ENCODE measurements at places on chromosomes 16 and 17.
A peak's percentile ranks its signal among the peaks of the same experiment; 100 is the strongest.

DNA sequence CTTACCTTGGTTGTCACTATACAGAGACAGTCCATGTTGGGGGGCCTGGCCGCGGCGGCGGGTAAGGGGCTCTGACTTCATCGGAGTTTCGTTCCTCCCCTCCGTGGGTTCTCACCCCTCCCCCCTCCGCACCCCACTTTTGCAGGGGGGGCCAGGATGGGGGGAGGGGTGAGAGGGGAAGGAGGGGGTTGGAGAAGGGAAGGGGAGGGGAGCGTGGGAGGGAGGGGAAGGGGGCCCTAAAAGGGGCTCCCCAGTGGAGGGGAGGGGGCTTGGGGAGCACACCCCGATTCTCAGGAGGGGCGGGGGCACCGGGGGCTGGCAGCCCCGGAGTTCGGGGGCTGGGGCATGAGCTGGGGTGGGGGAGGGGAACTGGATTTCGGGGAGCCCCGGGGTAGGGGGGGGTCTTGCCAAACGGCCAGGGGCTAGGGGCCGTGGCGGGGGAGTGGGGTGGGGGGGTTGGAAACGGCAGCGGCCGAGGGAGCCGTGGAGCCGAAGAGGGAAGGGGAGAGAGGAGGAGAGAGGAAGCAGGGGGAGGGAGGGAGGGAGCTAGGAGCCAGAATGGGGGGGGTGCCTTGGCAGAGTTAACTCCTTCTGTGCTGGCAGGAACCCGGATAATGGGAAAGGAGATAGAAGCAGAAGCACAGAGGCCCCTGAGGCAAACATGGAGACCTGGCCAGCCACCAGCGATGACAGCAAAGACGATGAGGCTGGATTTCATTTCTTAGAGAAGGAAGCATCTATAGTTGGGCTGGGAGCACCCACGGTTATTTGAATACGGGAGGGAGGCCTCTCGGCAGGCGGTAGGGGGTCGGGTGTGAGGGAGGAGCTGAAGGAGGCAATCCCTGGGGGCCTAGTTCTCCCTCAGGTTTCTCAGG, 2.3 kb downstream of the DLG4 start:
- peak; percentile 70 for DNase-seq

DNA sequence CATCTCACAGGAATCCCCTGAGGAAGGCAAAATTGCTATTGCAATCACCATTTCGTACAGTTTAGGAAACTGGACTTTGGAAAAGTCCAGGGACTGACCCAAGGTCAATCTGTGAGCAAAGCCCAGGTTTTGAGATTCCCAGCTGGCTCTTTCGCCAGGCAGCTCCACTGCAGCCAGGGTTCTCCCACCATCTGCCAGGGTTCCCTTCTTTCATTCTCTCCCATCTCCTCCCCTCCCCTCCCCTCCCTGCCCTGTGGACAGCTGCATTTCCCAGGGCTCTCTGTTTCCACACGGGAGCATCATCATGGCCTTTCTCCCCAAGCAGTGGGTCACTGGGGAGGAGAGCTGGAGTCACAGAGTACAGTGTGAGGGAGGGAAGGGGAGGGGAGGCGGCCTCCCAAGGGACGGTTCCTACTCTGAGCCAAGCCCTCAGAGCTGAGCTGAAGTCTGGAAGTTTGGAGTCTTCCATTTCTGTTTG, 11.9 kb upstream of the GSDMA start:
- peak; percentile 88 for DNase-seq

GRCh38 chr16:77077256-77077922, 113.6 kb upstream of the MON1B start:
- DNase-seq = no peak

DNA sequence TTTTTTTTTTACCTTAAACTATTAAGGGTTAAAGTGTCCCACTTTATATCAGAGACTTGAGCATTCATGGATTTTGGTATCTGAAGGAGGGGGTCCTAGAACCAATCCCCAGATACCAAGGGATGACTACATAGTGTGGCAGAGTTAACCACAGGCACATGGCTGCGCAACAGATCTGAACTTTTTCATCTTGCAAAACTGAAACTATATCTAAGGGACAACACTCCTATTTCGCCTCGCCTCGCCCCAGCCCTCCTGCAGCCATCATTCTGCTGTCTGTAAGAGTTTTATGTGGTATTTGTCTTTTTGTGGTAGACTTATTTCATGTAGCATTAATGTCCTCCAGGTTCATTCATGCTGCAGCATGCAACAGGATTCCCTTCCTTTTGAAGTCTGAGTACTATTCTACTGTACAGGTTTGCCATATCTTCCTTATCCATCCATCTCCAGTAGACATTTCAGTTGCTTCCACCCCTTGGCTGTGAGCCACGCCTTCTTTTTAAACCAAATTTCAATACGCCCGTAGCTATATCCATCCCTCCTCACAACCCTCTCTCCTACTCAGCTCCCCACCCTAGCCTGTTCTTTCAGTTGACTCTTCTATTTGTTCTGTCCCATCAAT, 53.2 kb downstream of the AMFR start:
- DNase-seq = no peak

GRCh38 chr16:89491238-89491869, 993 bp upstream of the ANKRD11 start:
- DNase-seq = no peak

GRCh38 chr16:84531671-84532111, 27.2 kb upstream of the MEAK7 start:
- DNase-seq = peak; percentile 4

GRCh38 chr17:81404558-81405165, 9.4 kb downstream of the BAHCC1 start:
- no peak for DNase-seq

- no peak for DNase-seq
Observed at GRCh38 chr16:55900616-55901393, 25.6 kb upstream of the CES5A start.

GRCh38 chr16:8943966-8944759, 19.5 kb downstream of the USP7 start:
- DNase-seq = peak; percentile 45

- peak; percentile 88 for DNase-seq
Observed at GRCh38 chr17:78341559-78342448, 18.1 kb downstream of the SOCS3 start.

DNA sequence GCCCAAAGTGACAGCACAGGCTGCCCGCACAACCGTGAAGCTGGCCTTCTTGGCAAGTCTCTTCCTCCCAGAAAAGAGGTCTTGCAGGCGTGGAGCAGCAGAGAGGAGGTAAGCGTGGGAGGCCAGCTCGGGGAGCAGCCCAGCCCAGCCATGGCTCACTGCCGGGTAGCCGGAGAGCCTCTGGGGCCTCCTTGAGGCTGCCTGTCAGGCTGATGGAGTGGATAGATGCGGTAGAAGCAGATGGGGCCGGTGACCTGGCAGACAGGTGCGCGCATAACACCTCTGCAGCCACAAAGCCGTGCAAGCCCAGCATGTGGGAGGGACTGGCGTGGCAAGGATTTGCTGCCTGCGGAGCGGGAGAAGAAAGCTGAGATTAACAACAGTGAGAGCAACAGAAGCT, 17.1 kb upstream of the DOK4 start:
- no peak for DNase-seq

GRCh38 chr17:31248986-31249834, 47.8 kb downstream of the OMG start:
- no peak for DNase-seq

- DNase-seq = no peak
Observed at GRCh38 chr16:20735490-20735889, 6.1 kb downstream of the THUMPD1 start.

DNA sequence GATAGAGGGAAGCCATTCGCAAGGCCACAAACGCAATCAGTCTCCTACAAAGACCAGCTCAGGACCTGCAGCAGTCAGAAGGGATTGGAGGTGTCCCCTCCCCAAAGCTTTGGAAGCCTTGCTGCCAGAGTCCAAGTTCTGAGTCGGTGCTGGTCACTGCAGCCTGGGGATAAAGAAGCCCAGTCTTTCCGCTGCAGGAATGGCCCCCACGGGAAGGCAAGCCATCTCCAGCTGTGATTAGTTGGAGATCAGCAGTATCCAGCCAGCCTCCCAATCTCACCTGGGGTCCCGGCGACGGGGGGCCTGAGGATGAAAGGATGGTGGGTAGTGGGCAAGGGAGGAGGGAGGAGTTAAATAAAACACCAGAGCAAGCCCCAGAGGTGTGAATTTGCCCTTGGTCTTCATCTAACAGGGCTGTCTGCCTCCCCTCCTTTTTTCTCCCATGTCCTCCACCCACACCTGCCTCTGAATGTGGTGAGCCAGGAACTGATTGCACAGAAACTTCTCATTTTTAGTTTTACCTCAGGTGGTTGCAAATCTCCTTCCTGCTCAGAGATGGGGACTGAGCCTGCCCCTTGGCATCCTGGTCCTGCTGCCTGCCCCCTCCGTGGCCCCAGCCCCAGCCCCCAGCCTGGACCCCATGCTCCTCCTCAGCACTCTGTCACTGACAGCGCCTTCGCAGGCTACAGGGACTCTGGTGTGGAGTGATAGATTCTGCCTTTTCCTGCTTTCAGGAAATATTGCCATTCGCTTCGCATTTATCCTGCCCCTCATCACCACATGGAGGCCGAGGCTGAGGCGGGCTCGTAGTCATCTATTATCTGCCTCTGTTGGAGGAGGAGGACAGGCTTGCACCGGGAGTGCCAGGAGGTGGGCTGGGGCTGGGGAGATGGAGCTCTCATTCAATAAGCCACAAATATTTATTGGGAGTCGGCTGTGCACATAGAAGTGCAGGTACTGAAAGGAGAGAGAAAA, 262.9 kb upstream of the SDK2 start:
- no peak for DNase-seq

DNA sequence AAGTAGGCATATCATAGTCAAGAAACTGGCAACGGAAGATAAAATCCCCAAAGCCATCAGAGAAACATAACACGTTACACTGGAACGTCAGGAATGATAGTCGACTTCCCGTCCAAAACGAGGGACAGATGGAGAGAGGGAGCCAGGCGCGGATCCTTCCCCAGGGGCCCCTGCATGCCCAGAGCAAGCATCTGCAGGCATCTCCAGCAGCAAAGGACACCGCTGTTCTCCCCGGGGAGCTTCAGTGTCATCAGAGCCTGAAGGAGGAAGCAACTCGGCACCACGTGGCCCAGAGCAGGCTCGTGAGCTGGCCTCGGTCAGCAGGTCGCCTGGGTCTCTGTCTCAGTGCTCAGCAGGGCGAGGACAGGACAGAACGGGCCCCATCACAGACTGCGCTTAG, 50.1 kb downstream of the LMF1 start:
- peak; percentile 55 for DNase-seq

DNA sequence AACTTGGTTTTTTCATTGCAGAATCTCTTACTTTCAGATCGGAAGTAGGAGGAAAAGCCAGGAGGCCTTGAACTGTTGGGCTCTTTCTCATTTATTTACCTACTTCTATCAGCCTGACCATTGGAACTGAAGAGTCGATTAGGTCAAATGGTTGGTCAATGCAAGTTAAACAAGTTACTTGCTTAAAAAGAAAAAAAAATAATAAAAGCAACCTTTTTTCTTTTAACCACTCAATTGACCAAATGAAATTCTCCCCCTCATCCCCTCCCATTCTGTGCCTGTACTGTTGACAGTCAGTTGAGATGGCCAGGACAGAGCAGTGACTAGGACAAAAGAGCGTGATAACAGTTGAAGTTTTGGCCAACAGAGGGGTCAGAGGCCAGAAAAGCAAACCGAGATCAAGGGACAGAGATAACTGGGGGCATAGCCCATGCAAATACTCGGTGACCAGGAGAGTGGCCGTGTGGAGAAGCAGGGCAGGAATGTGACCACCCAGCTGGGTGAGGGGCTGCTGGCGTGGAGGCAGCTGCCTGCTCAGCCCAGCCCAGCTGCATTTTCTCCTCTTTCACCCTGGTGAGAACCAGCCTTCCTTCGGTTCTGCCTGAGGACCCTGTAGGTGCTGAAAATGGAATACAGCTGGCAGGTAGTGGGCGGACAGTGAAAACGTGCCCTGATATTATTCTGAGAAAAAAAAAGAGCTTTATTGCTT, 72.2 kb downstream of the HS3ST3B1 start:
- DNase-seq = peak; percentile 4

DNA sequence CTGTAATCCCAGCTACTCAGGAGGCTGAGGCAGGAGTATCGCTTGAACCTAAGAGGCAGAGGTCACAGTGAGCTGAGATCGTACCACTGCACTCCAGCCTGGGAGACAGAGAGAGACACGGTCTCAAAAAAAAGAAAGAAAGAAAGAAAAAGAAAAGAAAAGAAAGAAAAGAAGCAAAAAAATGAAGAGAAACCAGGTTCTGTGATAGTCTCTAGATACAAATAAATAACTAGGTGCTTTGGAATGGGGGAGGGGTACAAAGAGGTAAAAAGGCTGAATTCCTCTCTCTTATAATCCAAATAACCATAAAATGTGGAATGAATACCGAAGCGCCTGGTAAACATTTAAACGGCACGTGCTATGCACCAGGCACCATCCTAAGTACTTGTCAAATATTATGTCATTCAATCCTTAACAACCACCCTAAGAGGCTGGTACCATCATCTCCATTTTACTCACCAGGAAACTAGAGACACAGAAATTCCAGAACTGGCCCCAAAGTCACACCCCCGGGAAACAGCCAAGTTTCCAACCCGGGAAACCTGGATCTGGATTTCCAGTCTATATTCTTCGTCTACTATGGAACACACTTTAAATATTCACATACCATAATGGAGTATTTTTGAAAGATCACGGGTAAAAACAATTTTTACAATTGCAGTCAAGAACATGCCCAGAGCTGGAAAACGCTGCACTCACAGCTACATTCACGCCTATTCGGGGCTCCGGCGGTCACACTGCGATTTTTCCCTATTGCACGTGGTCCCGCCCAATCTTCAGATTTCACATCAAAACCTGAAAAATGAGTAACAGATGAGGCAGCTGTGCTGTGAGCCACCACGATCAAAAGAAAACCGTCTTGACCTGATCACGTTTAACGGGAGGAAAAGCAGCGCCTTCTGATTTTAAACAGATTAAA, 10.5 kb downstream of the NXN start:
- no peak for DNase-seq

- DNase-seq = peak; percentile 64
Observed at GRCh38 chr17:58317421-58318064, 11.1 kb downstream of the TSPOAP1 start.

DNA sequence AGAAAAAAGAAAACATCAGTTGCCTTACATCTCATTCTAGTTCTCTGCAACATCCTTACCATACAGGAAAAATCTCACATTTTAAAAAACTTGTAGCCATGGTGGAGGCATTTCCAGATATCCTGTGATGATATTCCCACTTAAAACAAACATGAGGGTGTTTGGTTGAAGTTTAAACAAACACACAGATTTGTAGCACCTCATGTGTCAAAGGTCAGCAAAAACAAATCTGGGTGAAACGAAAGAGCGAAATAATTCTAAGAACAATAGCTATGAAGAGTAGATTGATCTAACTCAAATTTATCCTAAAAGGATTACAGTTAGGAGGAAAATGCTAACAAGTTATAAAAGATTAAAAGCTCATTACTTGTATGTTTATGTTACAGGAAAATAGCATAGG, 83.1 kb upstream of the IRX5 start:
- no peak for DNase-seq

- DNase-seq = peak; percentile 29
Observed at GRCh38 chr17:35373984-35374765, 754 bp upstream of the SLFN11 start.

GRCh38 chr16:23317751-23318150, 15.6 kb downstream of the SCNN1B start:
- no peak for DNase-seq

DNA sequence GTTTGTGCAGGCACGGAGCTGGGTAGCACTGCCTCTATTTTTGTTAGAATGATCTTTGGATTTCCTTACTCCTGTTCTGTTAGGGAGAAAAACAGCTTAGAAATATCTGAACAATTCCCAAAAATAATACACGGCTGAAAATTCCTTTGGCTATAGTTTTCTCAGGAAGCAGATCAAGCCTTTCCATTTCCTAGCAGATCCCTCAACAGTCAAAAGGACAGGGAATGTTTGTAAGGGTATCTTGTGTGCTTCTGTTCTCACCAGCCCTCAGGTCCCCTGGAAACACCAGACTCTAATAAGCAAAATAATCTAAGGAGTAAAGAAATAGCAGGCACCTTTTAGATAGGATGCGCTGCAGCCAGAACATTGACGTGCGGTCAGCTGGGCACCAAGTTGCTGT, 30.5 kb upstream of the WSB1 start:
- DNase-seq = no peak
